Dermis blood vessel endothelial cell (primary cell): ENCODE measurements at places on chromosomes 5 and 9.

- DNase-seq = no peak
Observed at GRCh38 chr5:150181766-150182545, 7.9 kb upstream of the SLC6A7 start.

DNA sequence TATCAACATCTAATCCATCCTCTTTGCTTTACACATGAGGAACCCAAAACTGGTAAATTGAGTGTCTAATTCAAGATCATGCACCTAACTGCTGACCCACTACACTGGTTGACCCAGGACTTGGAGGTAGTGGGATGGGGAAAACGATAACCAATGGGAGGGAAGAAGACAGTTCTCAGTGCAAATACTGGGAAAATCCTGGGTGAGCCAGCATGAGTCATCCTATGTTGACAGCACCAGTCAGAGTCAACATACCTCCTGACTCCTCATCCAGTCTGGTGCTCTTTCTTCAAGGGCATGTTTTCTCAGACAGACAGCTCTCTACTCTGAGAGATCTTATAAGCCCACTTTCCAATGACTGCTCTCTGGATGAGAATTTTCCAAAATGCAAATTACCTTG lies 232.8 kb upstream of the PTGER4 start:
- peak; percentile 38 for DNase-seq

- no peak for DNase-seq
Observed at GRCh38 chr5:777756-778161, 6.8 kb downstream of the ZDHHC11B start.

GRCh38 chr5:150101023-150101422 lies 14.7 kb upstream of the CSF1R start:
- DNase-seq = no peak

DNA sequence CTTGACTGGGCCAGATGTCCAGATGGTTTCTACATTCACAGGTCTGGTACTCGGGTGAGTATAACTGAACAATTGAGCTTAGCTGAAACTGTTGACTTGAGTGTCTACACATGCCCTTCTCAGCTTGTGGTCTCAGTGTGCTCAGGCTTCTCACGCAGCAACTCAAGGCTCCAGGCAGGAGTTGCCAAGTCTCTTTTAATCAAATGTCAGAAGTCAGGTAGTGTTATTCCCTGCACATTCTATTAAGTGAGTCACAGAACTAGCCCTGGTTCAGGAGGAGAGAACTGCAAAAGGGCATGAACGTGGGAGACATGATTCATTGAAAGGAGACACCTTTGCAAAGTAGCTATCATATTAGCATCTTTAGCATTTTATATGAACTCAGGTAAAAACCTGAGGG lies 199.3 kb upstream of the ACTBL2 start:
- no peak for DNase-seq

- DNase-seq = no peak
Observed at GRCh38 chr9:114790521-114790920, 15.3 kb downstream of the TNFSF15 start.

GRCh38 chr5:51389577-51390463 lies 6.6 kb downstream of the ISL1 start:
- DNase-seq = no peak

- DNase-seq = no peak
Observed at GRCh38 chr5:61850696-61851095, 455.3 kb upstream of the KIF2A start.

GRCh38 chr9:86328156-86328555 lies 26.1 kb downstream of the TUT7 start:
- no peak for DNase-seq

DNA sequence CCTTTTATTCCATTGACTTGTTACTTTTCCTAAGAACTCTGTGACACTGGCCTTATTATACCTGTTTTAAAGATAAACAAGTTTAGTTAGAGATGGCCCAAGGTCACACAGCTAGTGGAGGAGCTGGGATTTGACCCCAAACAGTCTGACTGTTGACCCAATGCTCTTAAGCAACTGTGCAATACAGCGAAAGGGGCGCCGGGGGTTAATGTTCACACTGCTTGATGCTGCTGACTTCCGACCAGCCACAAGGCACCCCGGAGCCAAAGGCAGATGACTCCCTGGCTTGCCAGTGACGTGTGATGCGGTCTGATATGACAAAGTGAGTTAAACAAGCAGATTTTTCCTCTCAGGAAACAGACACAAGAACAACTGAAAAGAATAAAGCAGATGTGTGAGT lies 23.9 kb downstream of the PIK3R1 start:
- peak; percentile 83 for DNase-seq

GRCh38 chr9:130330202-130330862 lies 64.8 kb downstream of the HMCN2 start:
- no peak for DNase-seq

GRCh38 chr9:19998823-19999455 lies 210.1 kb upstream of the SLC24A2 start:
- peak; percentile 4 for DNase-seq

DNA sequence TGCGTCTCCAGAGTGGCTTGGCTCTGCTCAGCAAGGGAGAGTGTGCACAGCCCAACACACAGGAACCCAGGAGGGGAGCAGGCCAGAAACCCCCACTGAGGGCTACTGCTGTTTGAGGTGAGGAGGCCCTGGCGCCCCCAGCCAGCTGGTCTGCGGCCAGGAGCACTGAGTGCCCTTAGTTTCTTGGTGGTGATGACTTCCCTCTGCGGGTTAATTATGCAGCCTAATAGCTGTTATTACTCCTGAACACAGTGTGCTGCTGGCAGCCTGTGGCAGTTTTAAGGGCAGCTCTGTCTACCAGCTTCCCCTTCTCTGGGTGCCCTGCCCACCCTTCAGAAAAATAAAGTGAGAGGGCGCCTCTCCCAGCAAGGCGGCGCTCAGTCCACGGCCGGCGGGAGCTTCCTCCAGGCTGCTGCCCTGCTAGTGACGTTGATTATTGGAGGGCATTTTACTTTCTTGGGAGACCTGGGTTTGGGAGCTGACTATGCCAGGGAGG lies 19.2 kb downstream of the GADD45G start:
- DNase-seq = no peak

GRCh38 chr5:96404191-96404867 lies 28.7 kb downstream of the PCSK1 start:
- DNase-seq = no peak

GRCh38 chr5:2166979-2167377 lies 284.3 kb upstream of the IRX4 start:
- no peak for DNase-seq

DNA sequence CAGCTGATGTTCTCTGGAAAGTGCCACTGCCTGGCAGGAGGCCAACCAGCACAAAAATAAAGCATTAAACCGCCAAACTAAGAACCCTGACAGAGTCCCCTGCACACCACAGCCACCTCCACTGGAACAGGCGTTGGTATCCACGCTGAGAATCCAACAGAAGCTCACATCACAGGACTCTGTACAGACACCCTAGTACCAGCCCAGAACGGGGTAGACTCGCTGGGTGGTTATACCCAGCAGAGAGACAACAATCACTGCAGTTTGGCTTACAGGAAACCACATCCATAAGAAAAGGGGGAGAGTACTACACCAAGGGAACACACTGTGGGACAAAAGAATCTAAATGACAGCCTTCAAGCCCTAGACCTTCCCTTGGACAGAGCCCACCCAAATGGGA lies 15.0 kb upstream of the POU5F2 start:
- no peak for DNase-seq

- DNase-seq = no peak
Observed at GRCh38 chr9:33117796-33118195, 41.3 kb upstream of the SMU1 start.

- peak; percentile 57 for DNase-seq
Observed at GRCh38 chr5:39437467-39437866, 12.7 kb upstream of the DAB2 start.

GRCh38 chr9:4865681-4866080 lies 72.9 kb downstream of the RCL1 start:
- DNase-seq = no peak

GRCh38 chr5:35902046-35902672 lies 36.3 kb downstream of the CAPSL start:
- no peak for DNase-seq

DNA sequence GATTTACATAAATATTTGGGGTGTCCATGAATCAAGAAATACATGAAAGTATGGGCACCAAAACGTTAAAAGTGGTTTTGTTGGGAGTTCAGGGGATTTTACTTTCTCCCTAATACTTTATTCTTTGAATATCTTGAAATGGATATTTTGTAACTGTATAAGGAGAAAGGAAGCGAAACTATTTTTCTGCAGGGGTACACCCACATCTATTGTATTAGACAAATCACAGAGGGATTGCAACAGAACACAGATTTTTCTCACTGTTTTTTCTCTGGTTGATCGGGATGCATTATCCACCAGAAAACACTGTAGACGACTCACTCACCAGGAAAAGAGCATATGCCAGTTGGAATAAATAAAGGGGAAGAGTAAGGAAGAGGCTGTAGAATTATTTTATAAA lies 1.2 kb upstream of the RABGAP1 start:
- no peak for DNase-seq

DNA sequence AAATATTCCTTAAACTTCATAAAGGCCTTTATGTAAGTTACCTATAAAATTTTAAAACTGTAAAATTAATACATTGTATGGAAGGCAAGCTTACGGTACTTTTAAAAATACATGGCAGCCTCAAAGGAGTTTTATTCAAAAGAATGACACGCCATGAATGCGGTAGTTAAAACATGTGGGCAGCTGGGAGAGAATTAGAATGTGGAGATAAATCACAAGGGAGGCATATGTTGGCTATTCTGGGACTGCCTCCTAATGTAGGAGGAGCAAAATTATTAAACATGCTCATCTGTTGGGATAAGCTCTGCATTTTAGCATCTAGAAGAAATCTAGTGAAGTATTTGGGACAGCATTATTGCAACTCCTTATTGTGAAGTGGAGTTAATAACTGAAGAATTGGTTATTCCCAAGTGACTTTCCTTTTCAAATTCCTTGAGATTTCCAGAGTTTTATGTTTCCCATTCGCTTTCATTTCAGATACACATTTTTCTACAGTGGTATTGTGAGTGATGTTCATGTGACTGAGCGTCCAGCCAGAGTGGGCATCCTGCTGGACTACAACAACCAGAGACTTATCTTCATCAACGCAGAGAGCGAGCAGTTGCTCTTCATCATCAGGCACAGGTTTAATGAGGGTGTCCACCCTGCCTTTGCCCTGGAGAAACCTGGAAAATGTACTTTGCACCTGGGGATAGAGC lies 109.4 kb downstream of the CMYA5 start:
- no peak for DNase-seq

DNA sequence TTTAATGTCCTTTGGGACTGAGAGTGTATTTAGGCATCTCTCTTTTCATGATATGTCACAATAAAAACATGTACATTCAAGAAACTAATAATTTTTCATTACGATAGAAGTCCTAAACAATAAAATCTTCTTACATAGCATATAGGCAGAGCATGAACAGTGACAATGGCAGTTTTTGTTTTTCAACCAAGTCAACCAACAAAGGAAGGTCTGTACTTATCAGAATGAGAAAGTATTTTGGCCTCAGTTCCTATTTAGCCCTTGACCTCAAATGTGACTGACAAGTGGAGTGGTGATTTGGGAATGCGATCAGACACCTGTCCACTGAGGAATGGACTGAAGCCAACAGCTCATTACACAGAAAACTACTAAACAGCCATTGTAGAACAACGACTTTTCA lies 219.5 kb downstream of the TMEM161B start:
- no peak for DNase-seq

DNA sequence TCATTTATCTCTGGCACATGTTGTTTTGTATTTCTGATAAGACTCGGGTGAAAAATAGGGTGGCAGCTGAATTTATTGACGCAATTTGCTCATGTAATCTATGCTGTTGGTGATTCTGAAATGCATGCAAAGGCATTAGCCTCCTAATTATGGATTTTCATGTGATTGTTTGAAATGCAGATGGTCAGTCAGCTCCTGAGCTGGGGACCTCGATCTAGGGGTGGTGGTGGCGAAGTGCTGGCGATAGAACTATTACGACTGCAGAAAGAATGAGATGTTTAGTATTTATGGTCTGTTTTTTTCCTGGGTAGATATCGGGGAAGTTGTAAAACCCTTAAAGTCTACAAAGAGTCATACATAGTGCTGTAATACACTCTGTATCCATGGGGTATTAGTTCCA lies 88.6 kb downstream of the SLC28A3 start:
- DNase-seq = no peak

GRCh38 chr5:90020575-90021538 lies 388.7 kb downstream of the CETN3 start:
- peak; percentile 61 for DNase-seq

DNA sequence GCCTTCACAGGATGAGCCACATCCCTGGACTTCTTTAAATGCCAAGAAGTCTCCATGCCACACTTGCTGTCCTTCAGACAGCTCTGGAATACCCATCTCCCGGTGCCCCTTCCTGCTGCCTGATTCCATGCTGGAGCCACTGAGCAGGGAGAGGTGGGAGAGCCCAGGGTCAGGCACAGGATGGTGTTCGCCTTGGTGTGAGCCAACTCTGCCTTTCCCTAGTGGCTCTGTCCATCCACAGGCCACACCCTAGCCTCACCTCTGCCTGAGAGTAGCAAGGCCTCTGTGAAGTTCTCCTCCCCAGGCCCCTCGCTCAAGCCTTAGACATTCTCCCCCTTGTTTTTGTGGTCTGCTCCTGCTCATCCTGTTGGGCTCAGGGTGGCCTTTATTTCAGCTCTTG lies 54.2 kb upstream of the ANGPTL2 start:
- no peak for DNase-seq

DNA sequence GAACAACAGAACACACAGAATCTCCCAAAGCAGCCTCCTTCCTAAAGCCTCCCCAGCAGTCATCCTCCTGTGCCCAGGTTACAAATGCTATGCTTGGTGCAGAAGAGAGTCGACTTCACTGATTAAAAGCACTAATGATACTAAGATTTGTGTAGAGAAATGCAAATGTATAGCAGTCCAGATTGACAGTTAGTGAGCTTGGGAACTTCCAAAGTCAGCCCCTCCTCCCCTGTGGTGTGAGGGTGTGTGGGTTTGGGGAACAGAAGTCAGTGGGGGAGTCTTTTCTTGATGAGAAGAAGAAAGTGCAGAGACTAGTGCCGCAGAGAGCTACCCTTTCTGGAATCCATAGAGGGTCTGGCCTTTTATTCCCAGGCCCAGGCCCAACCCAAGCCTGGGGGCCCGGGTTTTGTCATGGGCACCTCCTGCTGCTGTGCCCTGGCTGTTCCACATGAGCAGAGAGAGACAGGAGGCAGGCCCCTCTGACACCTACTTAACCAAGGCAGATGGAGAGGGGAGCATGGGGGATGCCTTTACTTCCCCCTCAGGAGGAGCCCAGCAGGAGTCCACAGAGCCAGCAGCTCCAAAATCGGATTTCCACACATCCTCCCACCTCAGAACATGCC lies 173.3 kb downstream of the DENND1A start:
- DNase-seq = no peak

- no peak for DNase-seq
Observed at GRCh38 chr9:84615544-84615943, 54.0 kb upstream of the NTRK2 start.
